ENCODE measurements at places on chromosomes 16 and 17. TPM values are rescaled to one million over a fixed set of nuclear protein-coding genes. Genes with fewer than 3 reads are reported as not detected.

DNA sequence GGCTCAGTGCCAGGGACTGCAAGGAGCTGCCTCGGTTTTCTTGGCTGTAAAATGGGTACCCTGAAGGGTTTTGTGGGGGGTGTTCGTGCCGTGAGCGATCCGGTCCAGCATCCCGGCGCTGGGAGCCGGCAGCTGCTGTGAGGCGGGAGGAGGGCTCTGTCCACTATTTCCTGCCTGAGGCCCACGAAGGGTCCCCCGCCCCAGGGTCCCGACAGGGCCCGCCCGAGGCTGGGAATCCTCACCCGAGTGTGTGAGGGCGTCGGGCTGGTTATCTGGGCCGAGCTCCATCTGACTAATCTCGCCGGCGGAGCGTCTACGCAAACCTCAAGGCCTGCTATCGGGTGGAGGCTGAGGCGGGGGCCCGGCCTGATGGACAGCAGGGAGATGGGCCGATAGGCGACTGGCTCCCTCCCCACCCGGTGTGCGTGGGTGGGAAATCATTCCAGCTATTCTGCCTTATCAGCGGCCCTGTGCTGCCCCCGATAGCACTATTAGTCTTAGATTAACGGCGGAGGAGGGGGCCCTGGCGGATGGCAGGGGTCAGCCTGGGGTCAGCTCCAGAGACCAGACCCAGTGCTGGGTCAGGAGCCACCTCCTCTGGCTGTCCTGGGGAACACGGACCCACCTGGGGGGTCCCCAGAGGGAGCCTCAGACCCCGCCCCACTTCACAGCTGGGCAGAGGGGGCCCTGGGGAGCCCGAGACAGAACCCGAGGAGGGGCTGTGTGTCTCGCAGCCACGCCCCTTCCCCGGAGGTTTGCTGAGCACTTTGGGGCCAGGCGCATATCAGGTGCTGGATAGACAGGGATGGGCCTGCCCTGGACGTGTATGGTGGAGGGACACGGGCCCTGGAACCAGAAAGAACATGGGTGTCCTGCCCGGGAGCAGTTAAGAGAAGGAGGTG, 44.7 kb downstream of the ZFPM1 start:
- no peak for DNase-seq

- DNase-seq, result no peak
Measured at GRCh38 chr16:63461248-63461841, 1425.1 kb upstream of the CDH8 start.

GRCh38 chr16:5850632-5851392, 753.2 kb upstream of the EEF2KMT start:
- no peak for DNase-seq

The PYY gene
- total RNA-seq, result not detected

- DNase-seq, result no peak
Measured at GRCh38 chr16:51151435-51151960, 428 bp upstream of the SALL1 start.

DNA sequence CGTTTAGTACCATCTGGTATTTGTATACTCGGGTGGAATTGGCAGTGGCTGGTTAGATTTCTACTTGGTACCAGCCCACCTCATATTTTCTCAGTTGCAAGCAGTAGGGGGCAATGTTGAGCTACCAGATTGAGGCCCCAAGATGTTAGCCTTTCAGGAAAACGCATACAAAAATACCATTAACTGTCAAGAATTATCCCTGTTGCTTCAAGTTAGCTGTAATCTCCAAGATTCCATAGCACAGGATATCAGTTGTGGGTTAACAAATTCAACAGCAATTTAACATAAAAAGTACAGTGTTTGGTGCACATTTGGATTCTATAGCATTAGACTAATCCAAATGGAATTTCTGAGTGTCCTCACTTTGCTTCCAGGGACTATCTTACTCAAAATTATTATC, 188.2 kb downstream of the FTO start:
- no peak for DNase-seq

GRCh38 chr17:31415004-31415454, 23.6 kb downstream of the RAB11FIP4 start:
- DNase-seq, result no peak

All from upper lobe of right lung (tissue), 1 donor.